Fibroblast of gingiva (primary cell): ENCODE measurements at places on chromosomes 2 and 18.

GRCh38 chr2:3581367-3582262, 6.6 kb downstream of the RPS7 start:
- DNase-seq = no peak

- DNase-seq = no peak
Observed at GRCh38 chr2:104539649-104540048, 314.3 kb upstream of the POU3F3 start.

DNA sequence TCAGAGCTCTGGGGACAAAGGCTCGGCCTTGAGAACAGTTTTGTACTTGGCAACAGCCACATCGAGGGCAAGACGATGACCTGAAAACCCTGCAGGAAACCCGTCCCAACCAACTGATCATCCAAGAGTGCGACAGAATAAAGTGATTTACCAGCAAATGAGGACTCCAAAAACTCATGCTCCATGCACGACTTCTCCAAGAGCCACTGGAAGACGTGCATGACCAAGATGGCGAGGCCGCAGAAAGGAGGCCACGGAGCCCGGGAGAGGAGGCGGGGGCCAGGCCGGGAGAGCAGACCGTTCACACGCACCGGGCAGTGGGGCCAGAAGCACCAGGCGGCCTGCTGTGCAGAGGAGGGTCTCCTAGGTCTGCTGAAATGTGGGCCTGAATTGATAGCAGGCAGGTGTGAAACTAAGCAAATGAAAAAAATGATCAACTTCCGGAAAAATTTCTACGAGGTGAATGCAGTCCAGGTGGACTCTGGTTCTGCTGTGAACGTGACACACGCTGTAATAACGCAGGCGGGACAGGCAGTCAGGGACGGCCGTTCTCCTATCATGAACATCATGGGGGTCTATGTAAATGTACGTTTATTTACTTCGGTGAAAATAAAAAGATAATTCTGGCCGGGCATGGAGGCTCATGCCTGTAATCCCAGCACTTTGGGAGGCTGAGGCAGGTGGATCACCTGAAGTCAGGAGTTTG, 252.2 kb downstream of the HDAC4 start:
- no peak for DNase-seq

DNA sequence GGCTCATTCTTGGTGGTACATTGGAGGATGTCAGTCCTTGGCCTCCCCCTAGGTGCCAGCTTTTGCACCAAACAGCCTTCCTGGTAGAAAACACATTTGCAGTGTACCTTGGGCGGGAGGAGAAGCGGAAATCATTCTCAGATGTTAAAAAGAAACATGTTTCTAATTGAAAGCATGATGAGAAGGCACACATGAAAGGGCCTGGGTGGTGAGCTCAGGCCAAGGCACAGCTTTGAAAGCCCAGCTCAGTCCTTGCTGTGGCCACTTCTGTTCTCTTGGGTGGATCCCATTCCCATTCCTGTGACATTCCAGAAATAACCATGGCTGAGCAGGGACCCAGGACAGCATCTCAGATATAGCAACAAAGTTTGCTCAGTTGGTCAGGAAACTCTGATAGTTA, 71.5 kb downstream of the LTBP1 start:
- peak; percentile 20 for DNase-seq

DNA sequence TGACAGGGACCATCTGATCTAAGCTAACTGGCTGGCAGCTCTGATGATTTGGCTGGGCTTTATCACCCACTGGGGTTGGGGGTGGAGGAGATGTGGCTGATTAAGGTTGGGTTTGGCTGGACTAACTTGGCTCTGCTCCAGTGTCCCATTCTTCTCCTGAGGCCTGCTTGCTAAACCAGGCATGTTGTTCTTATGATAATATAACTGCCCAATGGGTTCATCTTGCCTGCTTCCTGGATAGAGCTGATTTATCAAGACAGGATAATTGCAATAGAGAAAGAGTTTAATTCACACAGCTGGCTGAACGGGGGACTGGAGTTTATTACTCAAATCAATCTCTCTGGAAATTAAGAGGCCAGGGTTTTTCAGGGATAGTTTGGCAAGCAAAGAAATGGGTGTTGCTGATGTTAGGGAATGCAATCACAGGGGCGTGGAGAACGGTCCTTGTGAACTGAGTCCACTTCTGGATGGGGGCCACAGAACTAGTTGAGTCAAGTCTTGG, 150.4 kb downstream of the PTH2R start:
- no peak for DNase-seq

GRCh38 chr2:14901737-14902136, 269.2 kb downstream of the LRATD1 start:
- DNase-seq = no peak

DNA sequence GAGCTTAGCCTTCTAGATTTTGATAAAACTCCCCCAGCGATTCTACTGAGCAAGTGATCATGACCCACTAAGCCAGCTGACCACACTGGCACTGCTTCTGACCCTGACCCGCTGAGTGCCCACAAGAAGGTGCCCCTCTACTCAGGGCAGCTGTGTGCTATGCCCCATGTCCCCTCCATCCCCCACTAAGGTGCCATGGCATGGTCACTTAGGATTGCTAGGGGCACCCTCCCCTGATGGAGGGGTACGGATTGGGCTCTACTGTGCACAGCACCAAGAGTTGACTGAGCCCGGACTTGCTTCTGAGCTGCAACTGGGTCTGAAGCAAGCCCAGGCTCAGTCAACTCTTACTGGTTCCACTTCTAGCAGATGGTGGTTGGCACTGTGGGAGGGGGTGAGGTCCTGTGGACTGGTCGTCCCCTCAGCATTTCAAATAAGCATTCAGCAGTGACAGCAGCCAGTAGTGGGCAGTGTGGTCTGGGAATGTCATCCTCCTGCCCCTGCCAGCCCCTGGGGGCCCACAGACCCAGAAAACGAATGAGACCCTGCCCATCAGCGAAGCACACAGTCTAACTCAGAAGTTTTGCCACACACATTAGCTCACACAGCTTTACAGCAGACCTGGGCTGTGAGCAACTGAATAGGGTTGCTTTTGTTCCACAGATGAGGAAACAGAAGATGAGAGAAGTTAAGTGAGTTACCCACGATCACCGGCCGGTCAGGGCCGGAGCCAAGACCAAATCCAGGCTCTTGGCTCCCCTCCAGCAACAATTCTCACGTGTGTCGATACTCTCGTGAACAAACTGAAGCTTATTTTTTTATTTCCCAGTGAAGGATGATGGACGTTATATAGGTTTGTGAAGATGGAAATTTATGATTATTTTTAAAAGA, 52.1 kb upstream of the FOSL2 start:
- DNase-seq = no peak
